NCI-H2081 treated with DMSO at 0.1 percent for 48 hours (cell line): ENCODE measurements at places on chromosomes 12 and 14.

GRCh38 chr14:74465335-74465734 is 27.8 kb downstream of the NPC2 start:
- no peak for DNase-seq

- no peak for DNase-seq
Observed at GRCh38 chr12:111295176-111295575, 73.7 kb downstream of the PHETA1 start.

- no peak for DNase-seq
Observed at GRCh38 chr12:123891516-123892179, 81.0 kb downstream of the CCDC92 start.

- DNase-seq: no peak
Observed at GRCh38 chr12:92973614-92974013, 44.5 kb upstream of the EEA1 start.

DNA sequence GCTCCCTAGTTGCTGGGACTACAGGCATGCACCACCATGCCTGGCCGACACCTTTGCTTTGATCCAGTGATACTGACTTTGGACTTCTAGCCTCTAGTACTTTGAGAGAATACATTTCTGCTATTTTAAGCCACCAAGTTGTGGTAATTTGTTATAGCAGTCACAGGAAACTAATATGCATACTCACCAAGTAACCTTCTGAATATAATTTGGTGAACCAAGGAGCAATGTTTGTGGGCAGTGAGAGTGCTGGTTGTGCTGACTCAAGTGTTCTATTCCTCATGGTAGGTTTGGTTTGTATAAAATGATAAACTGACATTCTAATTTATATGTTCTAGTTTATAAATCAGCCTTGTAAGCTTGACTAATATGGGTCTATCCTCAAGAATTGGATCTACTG is 42.4 kb upstream of the MMP19 start:
- no peak for DNase-seq

- DNase-seq: no peak
Observed at GRCh38 chr14:30748343-30748742, 126.0 kb upstream of the COCH start.

DNA sequence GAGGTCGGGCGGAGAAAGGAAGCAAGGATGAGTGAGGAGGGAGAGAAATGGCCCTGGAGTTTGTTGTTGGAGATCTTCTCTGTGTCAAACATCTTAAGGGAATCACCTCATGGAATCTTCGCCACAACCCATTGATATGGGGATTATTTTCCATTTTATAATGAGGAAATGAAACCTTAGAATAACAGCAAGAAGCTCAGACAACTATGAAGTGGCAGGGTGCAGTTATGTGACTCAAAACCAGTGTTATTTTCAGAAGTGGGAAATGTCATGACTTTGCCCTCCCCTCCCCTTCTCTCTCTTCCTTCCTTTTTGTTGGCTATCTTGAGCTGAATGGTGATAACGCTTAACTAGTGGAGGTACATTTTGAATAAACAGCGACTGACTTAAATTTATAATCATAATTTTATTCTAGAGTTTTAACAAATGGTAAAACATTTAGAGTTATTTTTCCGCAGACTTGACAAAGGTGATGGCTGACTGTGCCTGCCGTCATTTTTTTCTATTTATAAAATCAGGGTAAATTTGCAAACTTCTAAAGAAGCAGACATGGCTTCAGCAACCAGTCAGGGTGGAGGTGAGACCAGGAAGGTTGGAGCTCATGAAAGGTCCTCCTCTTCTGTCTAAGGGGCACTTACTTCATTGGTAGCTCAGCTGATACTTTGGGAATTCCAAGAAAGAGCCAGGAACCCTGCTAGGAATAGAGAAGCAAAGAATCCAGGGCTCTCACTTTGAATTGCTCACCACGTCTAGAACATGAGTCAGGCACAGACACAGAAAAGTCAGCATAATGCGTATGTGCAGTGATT is 232.4 kb downstream of the RGS6 start:
- DNase-seq: no peak

DNA sequence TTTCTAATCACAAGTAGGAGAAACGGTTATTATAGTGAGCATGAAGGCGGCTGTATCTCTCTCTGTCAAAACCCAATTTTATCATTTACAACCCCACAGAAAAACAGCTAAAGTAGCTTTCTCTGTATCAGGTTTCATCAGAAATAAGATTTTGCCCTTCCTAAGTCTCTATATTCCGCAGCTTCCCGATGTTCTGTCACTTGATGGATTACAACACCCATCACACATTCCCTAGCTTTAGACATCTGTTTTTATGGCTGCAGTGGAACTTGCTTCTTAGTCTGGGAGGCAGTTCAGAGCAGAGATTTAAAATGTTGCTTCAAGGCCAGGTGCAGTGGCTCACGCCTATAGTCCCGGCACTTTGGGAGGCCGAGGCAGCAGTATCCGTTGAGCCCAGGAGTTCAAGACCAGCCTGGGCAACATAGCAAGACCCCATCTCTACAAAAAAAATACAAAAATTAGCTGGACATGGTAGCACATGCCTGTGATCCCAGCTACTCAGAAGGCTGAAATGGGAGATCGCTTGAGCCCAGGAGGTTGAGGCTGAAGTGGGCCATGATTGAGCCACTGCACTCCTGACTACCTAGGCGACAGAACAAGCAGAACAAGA is 27.6 kb upstream of the FOXN3 start:
- DNase-seq: no peak

DNA sequence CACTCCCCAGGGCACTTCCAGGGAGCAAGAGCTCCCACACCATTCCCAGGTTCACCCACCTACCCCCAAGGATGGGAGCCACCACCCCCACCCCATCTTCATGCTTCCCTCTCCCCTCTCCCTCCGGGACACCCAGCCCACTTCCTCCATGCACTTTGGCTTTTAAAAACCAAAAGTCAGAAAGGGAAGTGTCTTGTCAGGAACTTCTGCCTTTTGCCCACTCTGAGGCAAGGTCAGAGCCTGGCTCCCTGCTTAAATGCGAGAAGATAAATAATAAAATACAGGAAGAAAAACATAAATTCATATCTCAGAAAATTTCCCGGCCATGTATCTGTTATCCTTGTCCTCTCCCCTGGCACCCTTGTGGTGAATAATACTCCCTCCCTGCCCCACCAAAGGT is 81.6 kb downstream of the PTGER2 start:
- DNase-seq: no peak

GRCh38 chr12:111598637-111599452 is at the start of gene ATXN2:
Gene ATXN2, minus strand, starts transcription at chr12:111599315. Its CDS starts 281 bp downstream, at chr12:111599034.
- no peak for DNase-seq

DNA sequence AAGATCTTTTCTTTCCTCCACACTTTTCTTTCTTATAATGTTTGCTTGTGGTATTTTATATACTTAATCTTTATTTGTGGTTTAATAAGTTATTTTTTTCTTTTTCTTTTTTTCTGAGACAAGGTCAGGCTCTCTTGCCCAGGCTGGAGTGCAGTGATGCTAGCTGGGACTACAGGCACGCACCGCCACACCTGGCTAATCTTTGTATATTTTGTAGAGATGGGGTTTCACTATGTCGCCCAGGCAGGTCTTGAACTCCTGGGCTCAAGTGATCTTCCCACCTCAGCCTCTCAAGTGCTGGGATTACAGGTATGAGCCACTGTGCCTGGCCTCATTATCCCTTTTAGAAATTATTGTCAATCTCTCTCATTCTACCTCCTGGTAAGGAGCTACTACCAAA is 87.1 kb downstream of the SCFD1 start:
- no peak for DNase-seq

DNA sequence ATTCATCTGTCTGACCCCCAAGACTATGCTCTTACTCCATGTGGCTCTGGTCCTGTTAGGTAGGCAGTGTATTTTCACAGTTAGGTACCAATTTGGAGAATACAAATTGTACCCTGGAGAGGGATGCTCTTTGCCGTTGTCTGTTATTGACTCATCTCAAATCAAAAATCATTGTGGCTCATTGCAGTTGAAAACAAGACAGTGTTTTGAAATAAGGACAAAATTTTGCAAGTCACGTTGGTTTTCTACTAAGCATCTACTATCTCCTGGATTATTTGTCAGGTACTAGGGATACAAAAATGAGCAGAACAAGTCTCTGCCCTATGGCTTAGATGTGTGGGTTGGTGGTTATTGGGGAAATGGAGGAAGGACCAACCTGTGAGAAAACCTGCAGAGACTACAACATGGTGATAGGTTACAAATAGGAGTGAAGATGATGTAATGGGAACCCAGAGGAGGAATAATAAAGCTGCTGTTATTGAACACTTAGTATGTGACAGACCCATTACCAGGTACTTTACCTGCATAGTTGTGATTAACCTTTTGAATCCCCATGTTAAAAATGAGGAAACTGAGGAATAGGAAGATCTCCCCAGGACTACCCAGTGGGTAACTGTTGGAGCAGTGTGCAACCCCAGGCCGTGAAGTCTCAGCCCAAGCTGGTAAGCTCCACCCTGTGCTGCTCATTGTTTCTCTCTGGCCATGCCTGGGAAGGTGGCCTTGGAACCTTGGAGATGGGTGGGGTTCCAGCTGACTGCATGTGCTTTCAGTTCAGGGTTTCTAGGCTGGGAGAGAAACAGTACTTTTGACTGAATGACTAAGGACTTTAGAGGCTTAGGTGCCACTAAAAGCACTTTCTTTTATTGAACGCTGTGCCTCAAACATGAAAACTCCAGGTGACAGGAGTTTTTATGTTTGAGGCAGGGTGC is 72.9 kb upstream of the SRSF5 start:
- no peak for DNase-seq

DNA sequence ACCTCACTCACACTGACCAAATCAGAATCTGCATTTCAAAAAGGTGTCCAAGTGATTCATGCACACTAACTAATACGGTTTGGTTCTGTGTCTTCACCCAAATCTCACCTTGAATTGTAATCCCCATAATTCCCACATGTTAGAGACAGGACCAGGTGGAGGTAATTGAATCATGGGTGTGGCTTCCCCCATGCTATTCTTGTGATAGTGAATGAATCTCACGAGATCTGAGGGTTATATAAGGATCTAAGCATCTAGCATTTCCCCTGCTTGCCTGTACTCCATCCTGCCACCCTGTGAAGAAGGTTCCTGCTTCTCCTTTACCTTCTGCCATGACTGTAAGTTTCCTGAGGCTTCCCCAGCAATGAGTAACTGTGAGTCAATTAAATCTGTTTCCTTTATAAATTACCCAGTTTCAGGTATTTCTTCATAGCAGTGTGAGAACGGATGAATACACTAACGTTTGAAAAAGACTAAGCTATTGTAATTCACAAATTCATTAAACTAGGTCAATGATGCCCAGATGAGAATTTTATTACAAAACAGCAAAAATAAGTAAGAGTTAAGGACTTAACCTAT is 759.1 kb downstream of the GALC start:
- no peak for DNase-seq

- DNase-seq: no peak
Observed at GRCh38 chr14:88140874-88141273, 135.9 kb downstream of the GPR65 start.

GRCh38 chr12:3277306-3277943 is 200.2 kb downstream of the TSPAN9 start:
- no peak for DNase-seq

GRCh38 chr12:126182619-126183236 is 1117.5 kb downstream of the AACS start:
- no peak for DNase-seq

- no peak for DNase-seq
Observed at GRCh38 chr12:85733221-85733840, 102.9 kb downstream of the RASSF9 start.

GRCh38 chr14:61463664-61464285 is 142.4 kb downstream of the PRKCH start:
- DNase-seq: no peak

GRCh38 chr12:75631831-75632230 is 120.4 kb upstream of the KRR1 start:
- DNase-seq: no peak

DNA sequence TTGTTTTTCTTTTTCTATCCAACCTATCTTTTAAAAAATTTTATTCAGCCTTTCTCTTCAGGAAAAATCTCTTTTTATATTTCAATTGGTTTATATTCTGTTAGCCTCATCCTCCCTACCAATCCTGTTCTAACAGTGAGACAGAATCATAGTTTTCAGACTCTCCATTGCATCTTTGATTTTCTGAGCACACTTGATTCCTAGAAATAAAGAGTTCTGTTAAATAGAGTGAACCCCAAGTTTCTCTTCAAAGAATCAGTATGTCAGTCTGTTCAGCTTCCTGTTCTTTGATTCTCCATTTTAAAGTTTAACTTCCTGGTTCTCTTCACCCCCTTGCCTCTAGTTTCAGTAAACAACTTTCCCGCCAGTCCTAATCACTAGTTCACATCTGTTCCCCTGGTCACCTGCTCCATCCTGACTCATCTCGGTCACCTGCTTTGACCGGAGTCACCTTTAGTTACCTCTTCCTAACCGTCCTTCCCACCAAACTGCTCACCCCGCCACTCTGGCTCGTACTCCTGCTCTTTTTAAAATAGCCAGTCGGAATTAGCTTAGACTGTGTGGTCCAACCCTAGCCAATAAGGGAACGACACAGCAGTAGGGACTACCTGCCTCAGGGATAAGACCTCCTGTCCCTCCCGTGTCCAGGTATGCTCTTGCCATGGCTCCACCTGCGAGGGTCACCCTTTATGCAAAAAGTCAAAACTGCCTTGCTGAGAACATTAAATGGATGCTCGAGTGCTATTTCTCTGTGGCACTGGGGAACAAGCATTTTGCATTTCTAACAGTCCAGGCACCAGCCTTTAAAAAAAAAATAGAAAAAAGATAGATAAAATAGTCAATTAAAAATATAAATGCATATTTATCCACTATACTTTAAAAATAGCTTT is 48.4 kb downstream of the DDX51 start:
- DNase-seq: no peak

GRCh38 chr12:123109319-123109772 is 41.5 kb downstream of the PITPNM2 start:
- DNase-seq: no peak

DNA sequence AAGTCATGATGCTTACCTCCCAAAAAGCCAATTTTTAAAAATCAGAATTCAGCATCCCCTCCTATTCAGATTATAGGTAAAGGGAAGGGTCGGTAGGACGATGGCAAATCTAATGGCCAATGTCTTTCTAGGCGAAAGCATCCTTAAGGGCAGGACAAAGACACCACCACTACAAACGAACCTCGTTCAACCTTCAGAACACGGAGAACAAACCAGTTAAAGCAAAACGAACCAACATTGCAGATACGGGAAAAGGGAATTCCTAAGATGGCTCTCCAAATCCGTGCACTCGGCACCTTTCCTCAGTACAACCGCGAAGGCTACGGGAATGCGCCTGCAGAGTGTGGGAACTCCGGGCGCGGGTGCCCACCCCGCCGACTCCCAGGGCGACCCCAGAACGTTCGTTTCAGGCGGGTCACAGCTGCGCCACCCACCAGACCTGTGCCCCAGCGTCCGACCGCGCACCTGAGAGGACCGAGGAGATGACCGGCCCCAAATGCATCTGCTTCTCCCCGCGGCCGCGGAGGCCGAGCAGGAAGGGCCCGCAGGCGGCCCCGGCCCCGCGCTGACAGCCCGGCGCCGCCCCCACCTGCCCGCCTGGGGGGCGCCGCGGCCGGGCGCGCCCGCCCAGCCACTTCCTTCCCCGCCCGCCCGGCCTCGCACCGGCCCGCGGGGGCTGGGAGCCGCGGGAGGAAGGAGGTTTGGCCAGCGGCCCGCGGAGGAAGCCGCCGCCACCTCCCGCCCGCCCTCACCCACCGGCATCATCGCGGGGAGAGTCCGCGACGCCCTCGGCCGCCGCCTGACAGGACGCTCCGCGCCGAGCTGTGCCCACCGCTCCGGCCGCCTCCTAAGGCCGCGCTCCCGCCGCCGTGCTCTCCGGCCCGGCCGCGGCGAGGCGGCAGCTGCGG is 578 bp downstream of the PPP1R13B start:
- no peak for DNase-seq
